ENCODE measurements at places on chromosomes 5 and 9.

DNA sequence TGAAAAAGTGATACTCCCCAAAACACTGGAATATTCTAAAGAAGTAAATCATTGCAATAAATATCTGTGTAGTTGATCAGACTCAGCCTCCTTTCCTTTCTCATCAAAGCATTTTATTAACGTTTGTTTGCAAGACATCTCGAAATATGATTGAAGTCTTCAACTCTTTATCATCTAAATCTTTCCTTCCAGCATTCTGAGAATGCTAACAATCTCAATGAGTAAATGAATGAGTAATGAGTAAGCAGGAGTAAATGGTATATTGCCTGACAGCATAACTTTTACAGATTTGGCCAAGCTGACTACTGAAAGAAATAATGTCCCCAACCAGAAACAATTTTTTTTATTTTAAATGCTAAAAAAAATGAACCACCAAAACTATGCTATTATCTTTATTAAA lies 157.1 kb downstream of the SLCO4C1 start:
- no peak for DNase-seq

- no peak for DNase-seq
Observed at GRCh38 chr5:56078278-56079156, 83.8 kb upstream of the IL6ST start.

DNA sequence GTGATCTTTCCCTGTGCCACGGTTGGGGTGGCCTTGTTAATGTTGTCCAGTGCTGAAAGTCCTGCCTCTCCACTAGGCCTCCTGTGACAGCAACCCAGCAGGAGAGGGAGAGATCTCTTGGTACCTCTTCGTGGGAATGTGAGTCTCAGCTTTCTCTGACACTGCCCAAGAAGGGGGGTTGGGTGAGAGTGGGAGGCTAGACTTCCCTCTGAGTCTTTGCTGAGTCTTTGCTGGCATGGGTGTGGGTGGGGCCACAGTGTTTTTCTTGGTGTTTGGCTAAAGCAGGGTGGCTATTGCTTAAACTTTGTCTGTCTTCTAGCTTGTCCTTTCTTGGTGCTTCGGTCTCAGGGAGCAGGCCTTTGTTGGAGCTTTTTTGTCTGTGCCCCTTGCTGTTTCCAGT lies 145.6 kb downstream of the GNA14 start:
- no peak for DNase-seq

- no peak for DNase-seq
Observed at GRCh38 chr5:148623101-148623500, 31.2 kb downstream of the HTR4 start.

DNA sequence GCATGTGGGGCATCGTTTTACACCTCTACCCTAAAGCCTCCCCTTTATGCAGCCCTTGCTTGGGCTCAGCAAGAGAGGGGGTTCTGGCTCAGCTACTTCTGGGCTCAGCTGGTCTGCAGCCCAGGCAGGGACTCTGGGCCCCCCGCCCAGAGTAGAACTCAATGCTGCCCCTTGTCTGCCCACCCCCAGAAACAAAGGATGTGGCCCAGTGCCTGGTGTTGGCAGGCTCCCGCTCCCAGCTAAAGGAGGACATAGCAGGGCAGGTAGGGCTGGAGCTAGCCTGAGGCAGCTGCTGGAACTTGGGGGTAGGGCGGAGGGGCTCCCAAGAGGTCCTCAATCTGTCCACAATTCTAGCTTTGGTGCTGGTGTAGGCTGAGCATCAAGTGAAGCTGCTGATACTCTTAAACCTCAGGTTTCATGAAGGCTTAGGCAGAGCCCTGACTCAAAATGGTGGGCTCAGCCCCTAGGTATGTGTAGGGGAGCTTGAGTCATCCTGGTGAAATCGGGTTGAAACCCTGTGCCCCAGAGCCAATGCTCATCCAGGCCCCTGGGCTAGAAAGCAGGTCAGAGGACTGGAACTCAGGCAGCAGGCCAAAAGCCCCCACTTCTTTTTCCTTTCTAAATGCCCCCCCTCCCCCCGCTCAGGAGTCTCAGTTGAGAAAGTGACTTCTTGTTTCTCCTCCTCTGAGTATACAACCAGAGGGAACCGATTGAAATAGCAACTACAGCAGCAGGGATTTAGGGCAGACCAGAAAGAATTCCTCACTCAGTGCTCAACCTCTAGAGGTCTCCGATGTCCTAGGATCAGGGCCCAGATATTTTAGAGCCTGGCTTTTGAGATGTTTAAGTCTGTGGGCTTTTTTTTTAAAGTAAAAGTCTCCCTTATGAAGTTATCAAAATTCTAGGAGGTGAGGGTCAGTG lies 11.4 kb downstream of the PSD2 start:
- no peak for DNase-seq

Data from activated CD4-positive, alpha-beta T cell treated with anti-CD3 and anti-CD28 coated beads for 48 hours (primary cell).